Lower lobe of right lung (tissue), 2 donors: ENCODE measurements at places on chromosomes 2 and 18. TPM values are rescaled to one million over a fixed set of nuclear protein-coding genes. Genes with fewer than 3 reads are reported as not detected.

TMEM169 gene
- total RNA-seq, result 1.2 TPM

DNA sequence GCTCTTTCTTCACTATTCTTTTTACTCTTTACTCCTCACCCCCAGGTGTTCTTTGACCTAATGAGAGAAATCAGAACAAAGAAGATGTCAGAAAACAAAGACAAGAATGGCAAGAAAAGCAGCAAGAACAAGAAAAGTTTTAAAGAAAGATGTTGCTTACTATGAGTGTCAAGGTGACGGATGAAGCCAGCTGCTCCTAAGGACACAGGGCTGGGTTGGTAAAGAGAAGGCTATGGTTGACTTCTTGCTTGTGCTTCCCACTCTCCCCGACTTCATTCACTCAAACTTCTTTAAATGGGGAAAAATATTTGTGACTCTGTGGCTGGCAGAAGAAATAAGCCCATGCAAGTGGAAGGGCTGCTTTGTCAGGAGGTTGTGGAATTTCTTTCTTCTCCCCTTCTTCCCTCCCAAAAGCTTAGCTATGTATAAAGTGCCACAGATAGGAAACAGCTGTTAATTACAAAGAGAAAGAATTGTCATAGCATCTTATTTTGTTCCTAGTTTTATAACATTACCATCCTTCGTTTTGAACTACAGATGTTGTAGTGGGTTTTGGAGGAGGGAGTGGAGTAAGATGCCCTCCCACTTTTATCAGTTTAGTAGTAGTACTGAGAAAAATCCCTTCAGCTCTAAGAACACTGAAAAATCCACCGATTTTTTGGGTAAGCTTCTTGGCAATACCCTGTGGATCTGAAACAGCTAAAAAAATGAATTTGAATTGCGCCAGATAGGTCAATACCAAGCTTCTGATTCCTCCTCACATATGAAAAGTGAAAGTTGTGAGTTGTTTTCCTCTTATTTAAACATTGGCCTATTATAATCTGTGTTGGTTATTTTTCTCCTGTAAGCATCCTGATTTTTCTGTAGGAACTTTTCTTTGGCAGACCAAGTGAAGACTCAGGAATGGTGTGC, 40.7 kb downstream of the RALB start:
- H3K27me3 ChIP-seq, result no peaks in the 10 kb centered on the region
- H3K4me3 ChIP-seq, result no peak overlapping the region
- H3K4me1 ChIP-seq, result no peaks in the 10 kb centered on the region
- DNase-seq, result no peak

PLCD4 gene
- 1.1 TPM for total RNA-seq

GNAL gene
- 5.6 TPM for total RNA-seq

ABCB11 gene
- 0.32 TPM for total RNA-seq

DNA sequence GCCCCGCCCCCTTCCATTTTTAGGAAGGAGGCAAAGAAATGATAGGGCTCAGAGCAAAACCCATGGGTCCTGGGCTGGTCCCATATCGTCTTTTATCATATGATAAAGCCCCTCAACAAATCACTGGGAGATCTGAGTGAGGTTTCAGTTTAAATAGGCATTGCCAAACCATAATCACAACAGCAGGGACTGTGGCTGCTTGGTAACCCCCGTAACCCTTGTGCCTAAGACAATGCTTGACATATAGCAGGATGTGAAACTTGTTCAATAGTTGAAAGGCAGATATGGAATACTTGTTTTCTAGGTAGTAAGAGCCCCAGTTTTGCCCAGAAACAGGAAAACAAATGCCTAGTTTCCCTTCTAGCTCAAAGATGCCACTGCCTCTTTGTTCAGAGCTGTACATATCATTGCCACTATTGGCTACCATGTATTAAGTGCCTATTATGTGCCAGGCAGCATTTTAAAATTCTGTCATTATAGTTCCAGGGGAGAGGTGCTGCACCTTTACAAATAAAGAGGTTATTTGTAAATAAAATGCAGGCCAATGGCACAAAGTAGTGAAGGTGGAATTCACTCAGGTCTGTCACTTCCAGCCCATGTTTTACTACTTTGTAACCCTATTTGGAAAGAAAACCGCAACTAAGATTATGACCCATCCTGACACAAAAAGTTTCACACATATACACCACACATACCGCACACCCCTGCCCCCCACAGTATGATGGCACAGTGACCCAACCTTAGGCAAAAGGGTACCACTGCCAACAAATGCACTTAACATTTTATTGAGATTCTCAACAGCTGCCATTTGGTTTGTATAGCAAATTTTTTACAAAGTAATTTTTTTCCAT, 14.2 kb downstream of the NAGK start:
- H3K27me3 ChIP-seq, result no peaks in the 10 kb centered on the region
- DNase-seq, result no peak
- peaks cover 17% of the 10 kb centered on the region for H3K36me3 ChIP-seq
- H3K27ac ChIP-seq, result no peak overlapping the region
- H3K4me3 ChIP-seq, result no peak overlapping the region
